Epithelial cell of prostate (primary cell): ENCODE measurements at places on chromosomes 13 and 19.

DNA sequence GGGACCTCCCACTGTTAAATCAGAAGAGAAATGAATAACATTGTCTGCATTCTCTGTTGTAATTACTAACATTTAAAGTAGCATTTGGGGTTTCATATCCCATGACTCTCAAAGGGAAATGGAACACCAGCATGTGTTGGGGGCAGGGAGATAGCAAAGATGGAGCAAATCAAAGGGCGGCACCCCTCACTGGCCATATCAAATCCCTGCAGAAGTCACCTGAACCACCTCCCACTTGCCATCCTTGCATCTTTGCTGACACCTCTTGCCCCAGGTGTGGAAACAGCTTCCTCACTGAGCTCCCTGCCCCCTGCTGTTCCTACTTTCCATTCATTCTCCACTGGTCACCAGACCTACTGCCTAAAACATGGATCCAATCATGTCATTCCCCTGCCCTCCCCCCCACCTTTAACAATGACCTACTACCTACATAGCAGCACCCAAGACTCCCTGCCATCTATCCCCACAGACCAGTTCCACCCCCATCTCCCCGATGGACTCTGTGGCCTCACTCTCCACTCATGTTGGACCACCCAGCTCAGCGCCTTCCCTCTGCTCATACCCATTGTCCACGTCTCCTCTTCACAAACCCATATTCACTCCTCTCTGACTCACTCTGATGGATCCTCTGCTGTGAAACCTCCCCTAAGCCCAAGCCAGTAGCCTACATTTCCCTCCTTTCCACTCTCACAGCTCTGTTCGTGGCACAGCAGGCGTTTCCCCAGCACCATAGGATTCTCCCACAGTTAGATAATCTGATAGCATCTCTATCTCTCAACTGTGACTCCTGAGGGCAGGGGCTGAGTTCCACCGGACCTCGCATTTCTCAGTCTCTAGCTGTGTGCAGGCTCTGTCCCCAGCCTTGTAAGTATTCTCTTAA lies 55.9 kb downstream of the DLEU7 start:
- DNase-seq, result no peak

DNA sequence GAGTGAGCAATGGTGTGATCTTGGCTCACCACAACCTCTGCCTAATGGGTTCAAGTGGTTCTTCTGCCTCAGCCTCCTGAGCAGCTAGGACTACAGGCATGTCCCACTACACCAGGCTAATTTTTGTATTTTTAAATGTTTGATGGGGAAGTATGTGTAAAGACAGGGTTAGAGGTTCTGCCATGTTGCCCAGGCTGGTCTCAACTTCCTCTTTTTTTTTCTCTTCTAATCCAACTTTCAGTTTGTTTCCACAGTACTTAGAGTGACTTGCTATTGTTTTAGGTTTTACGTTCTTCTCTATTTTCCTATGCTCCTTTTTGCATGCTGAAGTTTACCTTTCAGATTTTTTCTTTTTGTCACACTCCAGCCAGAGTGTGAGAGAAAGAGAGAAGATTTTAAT lies 1433.0 kb downstream of the UQCRFS1 start:
- no peak for DNase-seq

- no peak for DNase-seq
These were observed 28.9 kb upstream of the CACTIN start for GRCh38 chr19:3655402-3656072.

DNA sequence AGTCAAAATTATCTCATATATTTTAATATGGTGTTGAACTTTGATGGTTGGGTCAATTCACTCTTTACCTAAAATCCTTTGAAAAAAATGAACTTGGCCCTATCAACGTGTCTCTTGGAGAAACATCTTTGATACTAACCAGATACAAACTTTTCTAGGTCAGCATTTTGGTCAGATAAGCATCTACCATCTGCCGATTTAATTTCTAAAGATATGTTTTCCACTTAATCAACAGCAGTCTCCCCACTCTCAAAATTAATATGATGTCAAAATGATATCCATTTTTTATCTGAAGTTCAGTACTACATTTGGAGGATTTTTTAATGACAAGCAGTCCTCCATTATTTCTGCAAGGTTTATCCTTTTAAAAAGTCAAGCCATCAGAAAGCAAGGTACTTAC lies 288.8 kb downstream of the DIAPH3 start:
- DNase-seq, result no peak

DNA sequence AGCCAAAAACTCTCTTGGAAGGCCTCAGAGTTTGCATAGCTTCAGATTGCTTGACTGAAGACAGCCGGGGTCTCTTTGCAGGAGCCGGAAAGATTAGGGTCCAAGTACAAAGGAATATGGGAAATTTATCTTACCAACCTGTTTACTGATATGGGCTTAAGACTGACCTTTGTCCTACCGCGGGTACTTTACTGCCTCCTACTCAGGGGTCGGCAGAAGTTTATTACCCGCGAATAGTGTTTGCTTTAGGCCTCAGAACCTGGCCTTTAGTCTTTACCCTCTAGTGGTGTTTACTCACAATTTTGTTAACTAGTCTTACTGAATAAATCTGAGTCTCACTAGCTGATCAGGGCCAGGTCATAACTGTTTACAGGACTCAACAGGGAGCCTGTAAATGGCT lies 765.4 kb upstream of the SPRY2 start:
- no peak for DNase-seq

DNA sequence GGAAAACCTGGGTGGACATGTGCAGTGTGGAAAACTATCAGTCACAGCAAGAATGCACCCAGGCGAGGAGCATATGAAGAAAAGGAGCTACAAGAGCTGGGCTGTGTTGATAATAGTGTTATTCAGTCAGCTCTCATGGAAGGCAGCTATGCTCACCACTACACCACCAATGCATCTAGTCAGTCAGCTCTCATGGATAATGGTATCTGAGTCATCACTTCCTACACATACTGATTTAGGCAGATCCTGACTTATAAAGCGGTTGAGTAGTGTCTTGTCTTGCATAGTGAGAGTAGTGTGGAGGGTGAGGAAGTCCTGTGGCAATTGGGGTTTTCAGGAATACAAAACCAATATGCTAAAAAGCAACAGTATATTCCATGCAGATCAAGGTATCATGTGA lies 9.1 kb upstream of the ZNF160 start:
- no peak for DNase-seq

- DNase-seq, result no peak
These were observed 1.8 kb downstream of the MYBPC2 start for GRCh38 chr19:50434525-50434924.

GRCh38 chr13:111286749-111287148 lies 33.7 kb upstream of the TEX29 start:
- no peak for DNase-seq

GRCh38 chr13:35163674-35164073 lies 221.6 kb downstream of the NBEA start:
- no peak for DNase-seq
